ENCODE measurements at places on chromosomes 4 and X.

- DNase-seq = no peak
- no peak overlapping the region for H3K4me3 ChIP-seq
- H3K4me1 ChIP-seq = no peaks in the 10 kb centered on the region
- H3K36me3 ChIP-seq = no peaks in the 10 kb centered on the region
- H3K27me3 ChIP-seq = no peaks in the 10 kb centered on the region
These were observed 35.1 kb downstream of the ENPEP start for GRCh38 chr4:110510955-110511544.

DNA sequence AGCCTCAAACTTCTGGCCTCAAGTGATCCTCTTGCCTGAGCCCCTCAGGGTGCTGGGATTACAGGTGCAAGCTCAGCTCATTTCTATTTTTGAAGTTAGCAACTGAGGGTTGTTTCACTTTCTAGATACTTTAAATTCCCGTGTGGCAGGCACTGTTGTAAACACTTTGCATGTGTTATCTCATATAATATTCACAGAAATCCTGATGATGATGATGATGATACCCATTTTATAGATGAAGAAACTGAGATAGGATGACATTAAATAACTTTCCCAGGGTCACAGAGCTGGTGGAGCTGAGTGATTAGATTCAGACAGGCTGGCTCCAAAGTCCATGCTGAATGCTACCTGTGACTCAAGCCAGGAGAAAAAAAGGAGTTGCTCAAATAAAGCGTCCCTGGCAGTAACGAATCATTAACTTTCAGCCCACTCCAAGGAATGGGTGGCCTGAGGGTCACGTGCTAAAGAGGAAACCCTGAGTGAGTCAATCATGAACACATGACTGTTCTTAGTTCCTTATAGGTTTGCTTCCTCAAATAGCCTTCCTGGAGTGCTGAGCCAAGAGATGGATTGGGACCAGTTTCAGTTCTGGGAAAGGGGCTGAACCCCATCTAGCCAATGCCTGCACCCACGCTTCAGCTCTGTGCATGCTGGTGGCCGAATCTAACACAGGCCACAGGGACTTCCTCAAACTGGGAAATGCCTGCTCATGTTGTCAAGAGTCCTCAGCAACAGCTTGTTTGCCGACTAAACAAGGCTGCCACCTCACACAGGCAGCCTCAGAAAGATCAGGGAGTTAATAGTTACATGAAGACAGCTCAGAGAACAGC is 52.8 kb downstream of the RBM47 start:
- peaks cover 4% of the 10 kb centered on the region for H3K4me1 ChIP-seq
- H3K4me3 ChIP-seq = peak overlapping the region; percentile 34
- no peaks in the 10 kb centered on the region for H3K27me3 ChIP-seq
- peak; percentile 75 for DNase-seq

DNA sequence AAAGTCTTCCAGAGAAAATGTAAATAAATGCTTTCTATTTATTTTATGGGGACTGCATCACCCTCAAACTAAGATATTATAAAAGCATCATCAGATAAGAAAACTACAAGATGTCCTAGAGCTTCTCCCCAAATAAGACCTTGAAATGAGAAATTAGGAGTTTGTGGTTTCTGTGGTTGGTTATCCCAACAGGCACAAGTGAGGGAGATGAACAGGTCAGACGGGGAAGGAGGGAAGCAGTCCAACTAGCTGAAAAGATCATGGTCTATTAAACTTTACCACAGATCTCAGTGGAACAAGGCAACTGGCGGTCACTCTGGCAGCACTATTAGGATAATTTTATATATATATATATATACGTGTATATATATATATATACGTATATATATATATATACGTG is 319.3 kb upstream of the GRID2 start:
- H3K4me3 ChIP-seq = no peak overlapping the region
- no peaks in the 10 kb centered on the region for H3K4me1 ChIP-seq
- H3K27me3 ChIP-seq = no peaks in the 10 kb centered on the region

- DNase-seq = peak; percentile 55
- H3K4me1 ChIP-seq = no peaks in the 10 kb centered on the region
- H3K4me3 ChIP-seq = no peak overlapping the region
These were observed 61.8 kb downstream of the CPE start for GRCh38 chr4:165440415-165441158.

DNA sequence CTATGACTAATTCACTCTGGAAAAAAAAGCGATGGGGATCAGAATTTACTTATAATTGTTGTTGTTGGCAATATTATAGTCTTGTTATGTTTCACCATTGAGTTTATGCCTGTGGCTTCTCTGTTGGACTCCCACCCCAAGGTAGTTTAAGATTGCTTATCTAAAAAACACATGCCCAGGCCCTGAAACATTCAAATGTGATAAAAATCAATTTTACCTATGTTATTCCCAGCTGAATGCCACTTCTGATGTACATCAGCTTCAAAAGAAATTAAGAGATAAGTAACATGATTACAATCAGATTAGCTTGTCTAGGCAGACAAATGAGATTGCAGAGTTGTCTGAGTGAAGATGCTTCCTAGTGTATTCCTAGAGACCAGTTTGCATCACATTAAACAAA is 484.7 kb downstream of the PCDH7 start:
- DNase-seq = no peak
- no peaks in the 10 kb centered on the region for H3K36me3 ChIP-seq
- no peak overlapping the region for H3K4me3 ChIP-seq
- no peaks in the 10 kb centered on the region for H3K27me3 ChIP-seq

DNA sequence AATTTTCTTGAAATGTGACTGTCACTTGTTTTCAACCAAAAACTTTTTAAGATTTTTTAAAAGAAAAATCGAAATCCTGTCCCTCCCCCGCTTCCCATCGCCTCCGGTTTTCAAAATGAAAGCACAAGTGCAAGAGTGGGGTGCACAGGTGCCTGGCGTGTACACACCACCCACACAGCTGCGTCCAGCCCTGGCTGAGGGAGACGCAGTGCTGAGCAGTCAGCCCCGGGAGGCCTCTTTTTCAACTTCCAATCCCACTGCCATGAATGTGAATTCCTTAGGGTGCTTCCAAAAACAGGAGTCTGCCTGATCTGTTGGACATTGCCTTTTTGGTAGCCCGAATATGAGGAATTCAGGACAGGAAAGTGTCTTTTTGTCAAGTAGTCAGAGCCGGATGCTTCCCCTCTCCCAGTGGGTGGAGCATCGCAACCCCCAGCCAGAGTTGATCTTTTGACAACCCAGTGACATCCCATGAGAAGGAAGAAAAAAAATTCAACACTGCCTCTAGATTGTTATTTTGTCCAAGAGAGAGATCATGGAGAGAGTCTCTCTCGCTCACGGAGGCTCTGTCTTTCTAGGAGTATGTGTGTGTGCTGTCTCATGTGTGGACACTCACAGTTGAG is 8.9 kb downstream of the PRRG3 start:
- no peaks in the 10 kb centered on the region for H3K27me3 ChIP-seq
- DNase-seq = no peak
- no peaks in the 10 kb centered on the region for H3K36me3 ChIP-seq
- no peaks in the 10 kb centered on the region for H3K4me1 ChIP-seq
- H3K4me3 ChIP-seq = no peak overlapping the region
- H3K27ac ChIP-seq = no peak overlapping the region
